Inflammatory macrophage treated with lipopolysaccharide for 4 hours (primary cell): ENCODE measurements at places on chromosomes 6 and 20.

- no peak for DNase-seq
These were observed 24.6 kb upstream of the CCDC167 start for GRCh38 chr6:37524025-37524969.

DNA sequence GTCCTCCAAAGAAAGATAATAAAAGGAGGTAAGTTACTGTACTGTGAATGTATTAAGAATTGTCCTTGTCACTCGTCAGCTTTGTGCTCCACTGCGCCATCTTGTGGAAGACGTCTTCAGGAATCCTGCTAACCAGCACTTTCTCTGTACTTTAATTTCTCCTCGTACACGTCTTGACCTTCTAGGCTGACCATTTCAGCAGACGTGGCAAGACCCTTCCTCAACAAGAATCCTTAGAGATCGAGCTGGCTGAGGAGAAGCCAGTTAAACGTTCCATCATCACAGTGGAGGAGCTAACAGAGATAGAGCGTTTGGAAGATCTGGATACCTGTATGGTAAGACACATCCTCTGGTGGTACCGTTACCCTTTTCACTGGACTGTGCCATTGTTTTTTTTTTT, 95.5 kb upstream of the SCGN start:
- DNase-seq = peak; percentile 76

GRCh38 chr20:59778615-59779200, 154.7 kb downstream of the SYCP2 start:
- DNase-seq = no peak

- peak; percentile 57 for DNase-seq
These were observed 16.7 kb downstream of the HMGN4 start for GRCh38 chr6:26554697-26555504.

DNA sequence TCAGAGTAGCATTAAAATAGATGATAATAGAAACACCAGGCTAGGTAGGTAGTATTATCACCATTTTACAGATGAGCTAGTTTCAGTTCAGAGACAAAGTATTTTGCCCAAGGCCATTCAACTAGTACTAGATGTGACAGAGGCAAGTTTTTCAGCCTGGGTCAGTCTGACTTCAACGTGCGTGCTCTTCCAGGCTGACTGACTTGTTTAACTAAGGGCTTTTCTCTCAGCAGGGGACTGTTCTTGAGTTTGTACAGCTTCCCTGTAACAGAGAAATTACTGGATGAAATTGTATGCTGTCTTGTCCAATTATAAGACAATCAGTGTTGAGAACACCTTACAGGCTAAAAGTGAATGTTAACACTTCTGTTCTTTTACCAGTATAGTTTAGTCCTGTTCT, 333.5 kb upstream of the MAN1A1 start:
- no peak for DNase-seq

DNA sequence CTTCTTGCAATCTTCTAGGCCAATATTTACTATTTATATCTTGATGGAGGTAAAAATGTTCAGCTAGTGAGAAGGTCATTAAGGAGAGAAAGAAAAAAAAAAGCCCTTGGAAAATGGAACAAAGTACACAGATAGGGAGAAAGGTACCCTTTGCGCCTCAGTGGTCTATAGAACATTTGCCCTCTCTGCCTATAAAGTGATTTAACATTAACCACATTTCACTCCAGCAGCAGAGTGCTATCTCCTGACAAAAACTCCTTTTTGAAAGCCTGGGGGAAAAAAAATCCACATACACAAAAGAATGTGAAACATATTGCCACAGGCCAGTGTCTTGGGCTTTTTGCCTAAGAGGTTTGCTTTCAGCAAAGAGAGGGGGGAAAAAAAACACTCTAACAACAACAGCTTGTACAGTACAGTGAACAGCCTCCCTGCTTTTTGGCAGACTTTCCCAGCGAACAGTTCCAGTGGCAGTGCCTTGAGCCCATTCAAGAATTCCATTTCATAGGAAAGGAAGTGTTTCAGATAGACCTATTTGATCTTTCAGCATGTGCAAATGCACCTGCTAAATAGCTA, 695 bp downstream of the ARHGAP18 start:
- no peak for DNase-seq

- peak; percentile 11 for DNase-seq
These were observed 1.1 kb downstream of the AGPAT4 start for GRCh38 chr6:161272635-161273273.

DNA sequence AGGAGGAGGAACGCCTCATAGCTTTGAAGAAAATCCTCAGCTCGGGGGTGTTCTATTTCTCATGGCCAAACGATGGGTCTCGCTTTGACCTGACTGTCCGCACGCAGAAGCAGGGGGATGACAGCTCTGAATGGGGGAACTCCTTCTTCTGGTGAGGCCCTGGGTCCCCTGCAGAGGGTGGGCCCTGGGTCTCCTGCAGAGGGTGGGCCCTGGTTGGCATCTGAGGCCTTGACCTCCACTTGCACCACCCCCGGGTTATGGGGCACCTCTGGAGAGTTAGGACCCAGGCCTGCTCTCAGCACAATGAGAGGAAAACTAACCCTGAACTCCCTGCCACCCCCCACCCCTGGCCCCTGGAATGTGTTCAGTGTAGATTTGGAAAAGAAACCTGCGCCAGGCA, 47.2 kb downstream of the SYNJ2 start:
- DNase-seq = no peak

DNA sequence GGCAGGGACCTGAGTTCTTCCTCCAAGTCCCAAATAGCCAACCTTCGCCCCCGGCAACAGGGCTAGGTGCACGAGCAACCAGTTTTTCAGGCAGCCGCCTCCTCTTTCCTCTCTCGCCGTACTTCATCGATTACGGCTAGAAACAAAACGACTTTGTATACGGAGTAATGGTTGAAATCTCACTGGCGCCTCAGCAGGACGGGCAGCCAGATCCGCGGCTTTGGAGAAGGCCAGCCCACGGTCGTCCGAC, 333 bp upstream of the SMIM13 start:
- no peak for DNase-seq
